ENCODE measurements at places on chromosomes 11 and 22.
A peak's percentile ranks its signal among the peaks of the same experiment; 100 is the strongest.

DNA sequence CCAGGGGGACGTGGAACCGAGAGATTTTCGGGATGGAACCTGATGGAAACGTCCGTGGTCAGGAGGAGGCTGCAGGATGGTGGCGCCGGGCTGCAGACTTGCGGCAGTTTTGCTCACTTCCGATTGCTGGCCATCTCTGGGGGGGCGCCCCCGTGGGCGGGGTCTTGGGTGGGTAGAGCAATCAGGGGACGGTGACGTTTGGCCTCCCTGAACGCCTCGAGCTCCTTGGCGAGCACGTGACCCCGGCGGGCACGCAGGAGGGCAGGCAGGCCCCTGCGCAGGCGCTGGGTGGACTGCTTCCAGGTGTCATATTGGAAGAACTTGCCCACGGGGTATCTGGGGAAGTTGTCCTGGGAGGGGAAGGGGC is 6.3 kb downstream of the IGF2 start:
- DNase-seq = no peak

GRCh38 chr11:64134963-64135362 is 30.9 kb downstream of the MACROD1 start:
- no peak for DNase-seq

GRCh38 chr22:31496735-31497146 is 405 bp downstream of the SFI1 start:
- peak; percentile 11 for DNase-seq

GRCh38 chr22:35069541-35069940 is 3.6 kb downstream of the ISX start:
- DNase-seq = no peak

DNA sequence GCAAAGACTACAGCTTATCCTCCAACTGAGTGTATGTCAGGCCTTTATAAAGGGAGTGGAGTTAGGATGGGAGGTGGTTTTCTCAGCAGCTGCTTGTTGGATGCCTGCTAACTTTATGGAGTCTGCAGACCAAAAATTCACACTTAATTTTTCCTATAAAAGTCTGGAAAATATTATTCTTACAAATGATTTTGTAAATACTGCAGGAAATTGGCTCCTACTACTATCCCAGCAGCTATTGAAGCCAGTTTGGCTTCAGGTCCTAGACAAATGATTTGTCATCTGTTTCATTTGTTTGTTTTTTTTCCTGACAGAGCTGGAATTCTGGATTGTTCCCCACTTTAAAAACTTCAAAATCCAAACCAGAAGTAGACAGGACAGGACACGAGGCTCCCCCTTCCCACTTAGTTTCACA is 292.5 kb downstream of the TMEM135 start:
- no peak for DNase-seq

GRCh38 chr11:46360878-46361277 is 13.6 kb downstream of the DGKZ start:
- DNase-seq = no peak

GRCh38 chr11:45964911-45965389 is 42.5 kb downstream of the LARGE2 start:
- DNase-seq = peak; percentile 13

DNA sequence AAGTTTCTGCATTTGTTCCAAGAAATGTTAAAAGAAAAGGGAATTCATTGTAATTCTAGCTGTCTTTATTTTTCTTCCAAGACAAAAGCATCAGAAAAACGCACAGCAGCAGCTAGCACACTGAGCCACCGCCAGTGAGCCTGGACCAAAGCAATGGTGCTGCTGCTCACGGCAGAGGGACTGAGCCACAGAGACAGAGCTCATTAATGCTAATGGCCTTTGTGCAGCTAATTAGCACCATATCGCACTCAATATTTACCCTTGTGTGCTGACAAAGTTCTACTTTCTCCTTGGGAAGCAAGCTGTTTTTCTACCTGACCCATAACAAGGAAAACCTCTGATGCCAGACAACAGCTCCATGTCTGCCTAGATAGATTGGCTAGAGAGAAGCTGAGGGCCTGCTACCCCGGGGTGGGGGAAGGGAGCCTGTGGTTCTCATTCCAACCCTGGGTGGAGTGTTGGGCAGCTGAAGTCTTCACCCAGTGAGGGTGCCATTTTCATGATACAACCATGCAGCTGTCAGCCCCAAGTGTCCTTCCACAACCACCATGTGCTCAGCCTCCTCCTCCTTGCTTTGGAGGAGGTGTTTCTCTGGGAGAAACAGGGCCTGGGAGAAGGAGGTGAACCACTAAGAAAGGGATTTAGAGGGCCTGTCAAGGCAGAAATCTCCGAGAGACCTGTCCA is 131.1 kb upstream of the NCAM1 start:
- no peak for DNase-seq

- no peak for DNase-seq
These were observed 650 bp upstream of the POU2AF3 start for GRCh38 chr11:111297696-111298095.

DNA sequence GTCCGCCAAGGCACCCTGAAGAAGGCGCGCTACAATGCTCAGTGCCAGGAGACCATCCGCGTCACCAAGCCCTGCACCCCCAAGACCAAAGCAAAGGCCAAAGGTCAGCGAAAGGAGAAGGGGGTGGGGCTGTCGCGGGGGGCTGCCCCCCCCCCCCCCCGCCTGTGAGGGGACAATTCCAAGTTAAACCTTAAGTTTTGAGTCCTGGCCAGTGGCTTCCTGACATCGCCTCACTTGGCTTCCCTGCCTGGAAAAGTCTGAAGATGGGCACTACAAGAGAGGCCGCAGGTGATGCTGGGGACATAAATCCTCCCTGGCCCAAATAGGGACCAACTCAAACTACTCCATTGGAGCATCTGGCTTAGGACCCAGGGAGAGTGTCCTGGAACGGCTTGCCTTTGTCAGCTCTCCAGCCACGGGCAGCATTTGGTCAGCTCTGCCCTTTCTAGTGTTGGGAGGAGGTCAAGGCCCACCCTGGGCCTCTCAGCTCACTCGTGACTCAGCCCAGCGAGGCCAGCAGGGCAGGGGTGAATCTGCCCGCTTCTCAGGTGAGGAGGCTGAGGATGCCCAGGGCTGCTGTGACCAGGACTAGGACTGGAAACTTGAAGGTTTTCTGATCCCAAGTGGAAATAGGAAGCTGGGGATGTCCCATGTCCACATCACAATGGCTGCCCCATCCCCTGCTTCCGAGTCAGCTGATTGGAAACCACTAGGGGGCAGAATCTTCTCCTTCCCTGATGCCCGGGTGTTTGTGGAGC is 1.4 kb downstream of the MDK start:
- no peak for DNase-seq

All from stimulated activated CD8-positive, alpha-beta memory T cell treated with anti-CD3 and anti-CD28 coated beads, Interleukin-2, amount 100 ng/mL, for 48 hours (primary cell).